Left cardiac atrium (tissue), 4 donors: ENCODE measurements at places on chromosomes 2 and 18.

DNA sequence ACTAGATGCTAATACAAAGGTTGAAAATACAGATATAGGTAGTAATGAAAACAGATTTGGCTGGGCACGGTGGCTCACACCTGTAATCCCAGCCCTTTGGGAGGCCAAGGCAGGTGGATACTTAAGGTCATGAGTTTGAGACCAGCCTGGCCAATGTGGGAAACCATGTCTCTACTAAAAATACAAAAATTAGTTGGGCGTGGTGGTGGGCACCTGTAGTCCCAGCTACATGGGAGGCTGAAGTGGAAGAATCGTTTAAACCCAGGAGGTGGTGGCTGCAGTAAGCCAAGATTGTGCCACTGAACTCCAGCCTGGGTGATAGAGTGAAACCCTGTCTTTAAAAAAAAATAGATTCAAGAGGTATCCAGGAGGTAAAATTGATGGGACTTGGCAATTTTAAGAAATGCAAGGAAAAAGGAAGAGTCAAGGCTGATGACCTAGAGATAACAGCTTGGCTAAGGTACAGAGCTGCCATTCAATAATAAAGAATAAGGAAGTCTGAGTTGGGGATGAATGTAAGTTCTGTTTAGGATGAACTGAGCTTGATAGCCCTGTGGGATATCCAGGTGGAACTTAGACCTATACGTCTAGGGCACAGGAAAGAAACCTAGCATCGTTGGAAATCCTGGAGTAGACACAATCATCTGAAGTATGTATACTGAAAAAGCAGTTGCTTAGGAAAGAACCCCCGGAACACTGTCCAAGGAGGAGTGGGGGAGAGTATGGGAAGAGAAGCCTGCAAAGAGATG is 9.1 kb downstream of the MAT2A start:
- no peak for DNase-seq

- DNase-seq, result no peak
These were observed 43.3 kb downstream of the DDX1 start for GRCh38 chr2:15634846-15635490.

DNA sequence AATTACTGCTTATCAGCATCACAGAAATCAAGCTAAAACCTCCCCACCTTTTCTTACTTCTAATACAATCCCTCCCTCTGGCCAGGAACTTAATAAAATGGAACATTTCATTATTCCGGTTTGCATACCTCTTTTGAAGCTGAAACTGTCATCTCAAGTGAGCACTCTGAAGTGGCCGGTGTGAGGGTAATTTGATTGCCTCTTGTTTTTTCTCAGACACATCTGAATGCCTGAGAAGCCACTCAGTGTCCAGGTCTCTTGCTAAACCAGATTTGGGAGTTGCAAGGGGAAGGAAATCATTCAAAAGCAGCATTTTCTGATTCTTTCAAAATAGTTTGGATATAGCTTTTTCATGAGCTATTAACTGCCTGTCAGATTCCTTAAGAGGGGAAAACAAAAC is 190.3 kb downstream of the C1D start:
- no peak for DNase-seq

DNA sequence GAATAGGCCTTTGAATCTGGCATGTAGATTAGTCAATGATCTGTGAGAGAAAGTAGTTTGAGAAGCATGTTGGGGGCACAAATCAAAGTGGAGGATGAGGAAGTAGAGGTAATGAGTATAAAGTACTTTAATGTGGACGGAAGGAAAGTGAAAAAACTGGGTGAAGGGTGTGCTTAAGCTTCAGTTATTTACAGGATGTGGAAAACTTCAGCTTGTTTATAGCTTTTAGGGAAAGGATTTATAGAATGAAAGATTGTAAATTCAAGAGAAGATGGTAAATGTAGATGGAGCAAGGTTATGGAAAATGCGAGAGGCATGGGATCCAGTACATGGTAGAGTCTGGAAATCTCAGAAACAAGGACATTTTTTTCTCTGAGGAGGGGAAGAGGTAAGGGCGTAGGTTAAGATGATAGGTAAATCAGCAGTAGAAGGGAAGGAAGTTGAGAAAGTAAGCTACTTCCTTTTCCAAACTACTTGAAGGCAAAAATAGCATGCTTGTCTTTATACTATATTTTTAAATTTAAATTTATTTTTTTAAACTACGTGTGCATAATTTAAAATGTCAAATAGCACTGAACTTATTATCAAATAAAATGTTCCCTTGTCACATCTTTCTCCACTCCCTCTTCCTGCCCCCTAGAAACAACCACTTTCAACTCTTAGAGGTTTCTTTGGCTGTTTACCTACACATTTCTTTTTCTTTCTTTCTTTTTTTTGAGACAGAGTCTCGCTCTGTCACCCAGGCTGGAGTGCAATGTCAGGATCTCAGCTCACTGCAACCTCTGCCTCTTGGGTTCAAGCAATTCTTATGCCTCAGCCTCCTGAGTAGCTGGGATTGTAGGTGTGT is 8.5 kb downstream of the FAM117B start:
- DNase-seq, result no peak
